ENCODE measurements at places on chromosomes 3 and 15. TPM values are rescaled to one million over a fixed set of nuclear protein-coding genes. Genes with fewer than 3 reads are reported as not detected.
A peak's percentile ranks its signal among the peaks of the same experiment; 100 is the strongest.

GRCh38 chr3:107629566-107629965 lies 106.8 kb downstream of the BBX start:
- H3K36me3 ChIP-seq: no peaks in the 10 kb centered on the region
- peaks cover 30% of the 10 kb centered on the region for H3K4me1 ChIP-seq
- no peaks in the 10 kb centered on the region for H3K27me3 ChIP-seq
- H3K4me3 ChIP-seq: no peak overlapping the region

DNA sequence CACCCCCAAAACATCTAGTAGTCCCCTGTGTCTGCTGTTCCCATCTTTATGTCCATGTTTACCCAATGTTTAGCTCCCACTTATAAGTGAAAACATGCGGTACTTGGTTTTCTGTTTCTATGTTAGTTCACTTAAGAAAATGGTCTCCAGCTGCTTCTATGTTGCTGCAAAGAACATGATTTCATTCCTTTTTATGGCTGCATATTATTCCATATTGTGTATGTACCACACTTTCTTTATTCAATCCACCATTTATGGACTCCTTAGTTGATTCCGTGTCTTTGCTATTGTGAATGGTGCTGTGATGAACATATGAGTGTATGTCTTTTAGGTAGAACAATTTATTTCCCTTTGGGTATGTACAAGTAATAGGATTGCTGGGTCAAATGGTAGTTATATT lies 51.2 kb downstream of the GRK7 start:
- DNase-seq: no peak
- H3K4me3 ChIP-seq: no peak overlapping the region
- H3K27ac ChIP-seq: no peak overlapping the region
- H3K4me1 ChIP-seq: no peaks in the 10 kb centered on the region
- H3K36me3 ChIP-seq: peaks cover 5% of the 10 kb centered on the region
- H3K27me3 ChIP-seq: peaks cover 16% of the 10 kb centered on the region

GRCh38 chr15:37359893-37360290 lies 259.5 kb upstream of the MEIS2 start:
- no peak overlapping the region for H3K27ac ChIP-seq
- H3K27me3 ChIP-seq: no peaks in the 10 kb centered on the region
- DNase-seq: no peak
- H3K4me3 ChIP-seq: no peak overlapping the region

DNA sequence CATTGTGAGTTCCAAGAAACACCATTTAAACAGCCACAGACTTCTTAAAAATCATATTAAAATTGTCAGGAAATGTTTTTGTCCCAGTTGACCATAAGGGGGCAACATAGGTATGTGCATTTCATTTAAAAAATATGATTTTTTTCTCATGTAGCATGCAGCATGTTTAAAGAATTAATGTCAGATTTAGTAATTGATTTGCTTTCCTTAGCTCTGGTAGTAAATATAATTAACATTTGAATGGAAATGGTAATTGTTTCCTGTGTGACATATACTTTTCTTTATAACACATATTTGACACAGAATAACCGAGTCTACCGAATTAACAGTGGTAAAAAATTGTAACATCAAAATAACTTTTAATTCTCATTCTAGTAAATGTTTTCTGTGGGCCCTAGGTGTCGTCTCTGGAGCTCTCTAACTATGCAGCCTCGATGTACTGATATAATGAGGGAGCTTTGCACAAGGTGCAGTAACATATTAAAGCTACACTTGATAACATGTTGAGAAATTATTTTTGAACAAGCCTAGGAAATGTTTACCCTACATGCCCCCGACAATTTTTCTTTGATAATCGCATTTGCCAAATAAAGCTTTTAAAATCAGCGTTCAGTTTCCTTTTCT lies 34.9 kb downstream of the NXPE3 start:
- no peak overlapping the region for H3K27ac ChIP-seq
- peaks cover 24% of the 10 kb centered on the region for H3K36me3 ChIP-seq
- no peaks in the 10 kb centered on the region for H3K27me3 ChIP-seq
- DNase-seq: no peak
- peaks cover 40% of the 10 kb centered on the region for H3K4me1 ChIP-seq
- no peak overlapping the region for H3K4me3 ChIP-seq

DNA sequence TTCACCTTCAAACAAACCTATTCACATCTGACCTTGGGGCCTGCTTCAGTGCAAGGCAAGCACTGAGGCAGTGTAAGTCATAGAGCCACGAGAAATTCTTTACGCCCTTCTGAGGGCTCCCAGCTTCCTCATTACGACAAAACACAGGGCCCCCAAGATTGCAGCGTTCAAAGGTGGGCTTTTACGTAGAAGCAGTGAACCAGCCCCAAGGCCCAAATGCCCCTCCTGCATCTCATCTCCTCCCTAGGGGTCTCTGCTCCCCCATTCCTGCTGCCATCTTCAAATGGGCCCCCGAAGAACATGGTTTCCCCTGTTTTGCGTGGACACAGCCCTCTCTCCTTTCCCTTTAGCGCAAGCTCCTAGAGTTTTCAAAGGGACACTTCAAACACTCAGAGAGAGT lies 285.1 kb downstream of the MEX3B start:
- no peak overlapping the region for H3K4me3 ChIP-seq
- H3K36me3 ChIP-seq: no peaks in the 10 kb centered on the region
- H3K27ac ChIP-seq: no peak overlapping the region

- H3K27me3 ChIP-seq: peaks cover 50% of the 10 kb centered on the region
- peaks cover 37% of the 10 kb centered on the region for H3K4me1 ChIP-seq
- DNase-seq: peak; percentile 21
- peaks cover 13% of the 10 kb centered on the region for H3K36me3 ChIP-seq
- peak overlapping the region; percentile 77 for H3K27ac ChIP-seq
Observed at GRCh38 chr3:45143673-45144671, 2.2 kb downstream of the CDCP1 start.

- no peak overlapping the region for H3K27ac ChIP-seq
- no peaks in the 10 kb centered on the region for H3K36me3 ChIP-seq
- no peaks in the 10 kb centered on the region for H3K27me3 ChIP-seq
Observed at GRCh38 chr3:25171118-25171807, 256.8 kb upstream of the RARB start.

- no peak overlapping the region for H3K27ac ChIP-seq
- H3K4me1 ChIP-seq: peaks cover 1% of the 10 kb centered on the region
- no peak overlapping the region for H3K4me3 ChIP-seq
- no peak for DNase-seq
Observed at GRCh38 chr3:132346841-132347736, 29.9 kb downstream of the ACP3 start.

GRCh38 chr3:10002951-10003350 lies 16.3 kb upstream of the EMC3 start:
- H3K4me3 ChIP-seq: no peak overlapping the region
- H3K27ac ChIP-seq: no peak overlapping the region
- no peak for DNase-seq
- no peaks in the 10 kb centered on the region for H3K27me3 ChIP-seq
- peaks cover 20% of the 10 kb centered on the region for H3K36me3 ChIP-seq

- no peaks in the 10 kb centered on the region for H3K36me3 ChIP-seq
- DNase-seq: no peak
- H3K4me3 ChIP-seq: no peak overlapping the region
- no peaks in the 10 kb centered on the region for H3K27me3 ChIP-seq
- H3K27ac ChIP-seq: no peak overlapping the region
Observed at GRCh38 chr3:178203650-178204049, 332.6 kb upstream of the KCNMB2 start.

GRCh38 chr3:122253581-122253980 lies 70.1 kb downstream of the CASR start:
- no peak overlapping the region for H3K4me3 ChIP-seq
- H3K27me3 ChIP-seq: peaks cover 5% of the 10 kb centered on the region
- DNase-seq: no peak
- H3K4me1 ChIP-seq: peaks cover 13% of the 10 kb centered on the region

DNA sequence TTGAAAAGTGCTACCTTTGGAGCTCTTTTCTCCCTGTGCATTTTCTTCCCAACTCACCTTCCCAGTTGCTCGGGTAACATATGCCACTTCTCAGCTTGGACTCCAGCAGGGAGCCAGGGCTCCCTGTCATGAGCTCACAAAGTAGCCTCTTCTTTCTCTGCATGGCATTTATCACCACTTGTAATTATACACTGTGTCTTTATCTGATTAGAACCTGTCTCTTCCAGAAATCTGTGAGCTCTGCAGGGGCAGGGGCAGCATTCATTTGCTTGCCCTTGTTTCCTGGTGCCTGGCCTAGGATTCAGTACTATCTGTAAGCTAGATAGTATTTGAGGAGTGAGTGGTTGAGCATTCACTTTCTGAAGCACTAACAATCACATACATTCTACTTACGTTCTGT lies 100.9 kb downstream of the CLSTN2 start:
- no peaks in the 10 kb centered on the region for H3K36me3 ChIP-seq
- H3K4me1 ChIP-seq: no peaks in the 10 kb centered on the region
- no peak overlapping the region for H3K4me3 ChIP-seq
- H3K27ac ChIP-seq: no peak overlapping the region
- DNase-seq: no peak
- H3K27me3 ChIP-seq: peaks cover 7% of the 10 kb centered on the region

DNA sequence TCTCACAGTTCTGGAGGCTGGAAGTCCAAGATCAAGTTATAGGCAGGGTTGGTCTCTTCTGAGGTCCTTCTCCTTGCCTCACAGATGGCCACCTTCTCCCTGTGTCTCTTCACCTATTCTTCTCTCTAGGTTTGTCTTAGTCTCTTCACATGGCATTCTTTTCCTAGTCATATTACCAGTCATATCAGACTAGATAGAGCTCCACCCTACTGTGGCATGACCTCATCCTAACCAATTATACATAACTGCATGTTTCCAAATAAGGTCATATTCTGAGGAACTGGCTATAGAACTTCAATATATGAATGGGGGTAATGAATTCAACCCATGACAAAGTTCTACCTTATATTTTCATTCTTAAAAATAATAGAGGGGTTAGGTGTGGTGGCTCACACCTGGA lies 196.4 kb upstream of the UBE3A start:
- H3K36me3 ChIP-seq: no peaks in the 10 kb centered on the region
- no peak overlapping the region for H3K4me3 ChIP-seq
- H3K4me1 ChIP-seq: no peaks in the 10 kb centered on the region

DNA sequence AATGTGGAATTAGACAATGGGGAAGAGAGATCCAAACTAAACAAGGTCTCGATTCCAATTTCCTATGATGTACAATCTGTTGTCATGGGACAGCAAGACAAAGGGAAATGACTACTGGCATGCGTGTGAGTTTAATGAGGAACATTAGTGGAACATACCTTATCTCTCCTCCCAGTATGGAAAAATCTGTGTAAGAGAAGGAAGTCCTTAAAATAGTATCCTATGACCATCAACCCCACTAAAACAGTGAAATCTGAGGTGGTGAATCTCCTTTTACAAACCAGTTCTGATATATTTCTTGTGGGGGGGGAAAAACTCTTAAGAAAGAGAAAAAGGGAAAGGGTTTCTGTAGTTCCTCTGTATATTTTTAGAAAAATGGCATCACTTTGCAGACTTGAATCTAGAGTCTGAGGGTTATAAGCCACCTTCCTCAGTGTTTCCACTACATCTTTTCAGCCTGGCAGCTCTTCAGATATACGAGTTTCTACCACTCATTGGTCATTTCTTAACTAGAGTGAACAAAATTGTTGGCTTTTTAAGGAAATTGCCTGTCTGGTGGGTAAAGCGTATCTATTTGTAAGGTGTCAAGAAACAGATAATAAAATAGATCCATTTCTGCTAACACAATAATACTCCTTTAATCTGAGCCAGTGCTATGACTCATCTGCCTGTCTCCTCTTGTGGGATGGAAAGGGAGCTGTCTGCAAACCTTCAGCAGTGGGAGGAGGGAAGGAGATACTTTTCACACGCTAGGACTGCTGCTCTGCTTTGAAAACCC lies 3.0 kb upstream of the TNFAIP8L3 start:
- H3K27me3 ChIP-seq: peaks cover 73% of the 10 kb centered on the region
- no peak for DNase-seq
- H3K27ac ChIP-seq: no peak overlapping the region
- H3K4me3 ChIP-seq: no peak overlapping the region
- peaks cover 1% of the 10 kb centered on the region for H3K36me3 ChIP-seq
- H3K4me1 ChIP-seq: peaks cover 9% of the 10 kb centered on the region

DNA sequence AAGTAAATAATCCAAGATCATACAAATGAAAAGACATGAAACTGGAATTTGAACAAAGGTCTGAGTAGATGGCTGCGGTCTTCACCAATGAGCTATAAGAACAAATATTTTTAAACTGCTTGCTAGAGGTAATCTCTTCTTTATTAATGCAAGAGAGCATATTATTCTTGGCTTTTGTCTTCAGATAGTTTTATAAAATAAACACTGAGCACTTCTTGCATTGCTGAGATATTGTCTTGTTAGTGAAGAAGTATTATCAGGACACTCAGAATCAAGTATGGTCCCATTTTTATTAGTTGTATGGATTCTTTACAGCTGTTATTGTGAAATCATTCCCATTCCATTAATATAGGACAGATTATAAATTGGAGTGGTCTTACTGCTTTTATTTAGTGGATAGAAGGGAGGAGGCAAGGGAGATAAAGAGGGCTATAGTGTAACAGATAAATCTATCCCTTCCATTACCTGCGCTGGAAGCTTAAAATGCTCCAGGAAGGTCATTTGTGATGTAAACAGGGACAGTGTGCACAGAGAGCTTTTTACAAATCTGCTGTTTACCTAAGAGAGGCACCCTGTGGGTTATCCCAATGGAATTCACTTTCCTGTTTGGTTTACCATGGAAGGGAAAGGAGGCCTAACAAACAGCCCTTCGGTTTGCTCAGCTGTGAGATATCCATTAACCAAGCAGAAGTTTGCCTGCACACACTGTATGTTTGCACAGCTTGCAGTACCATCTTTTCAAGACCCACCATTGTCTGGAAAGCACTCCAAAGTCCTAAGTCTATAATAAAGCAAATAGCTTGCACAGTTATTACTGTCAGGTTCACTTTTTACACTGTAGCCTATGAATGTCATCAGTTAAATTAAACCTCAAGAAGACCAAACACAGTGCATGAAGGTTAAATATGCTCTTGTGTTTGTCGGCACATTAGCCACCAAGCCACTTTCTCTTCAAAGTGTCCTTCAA lies 347.7 kb upstream of the TGFBR2 start:
- no peaks in the 10 kb centered on the region for H3K27me3 ChIP-seq
- no peak for DNase-seq
- no peak overlapping the region for H3K4me3 ChIP-seq
- H3K4me1 ChIP-seq: peaks cover 11% of the 10 kb centered on the region
- no peak overlapping the region for H3K27ac ChIP-seq
- peaks cover 1% of the 10 kb centered on the region for H3K36me3 ChIP-seq

- H3K27ac ChIP-seq: no peak overlapping the region
- no peaks in the 10 kb centered on the region for H3K4me1 ChIP-seq
- no peaks in the 10 kb centered on the region for H3K36me3 ChIP-seq
- H3K4me3 ChIP-seq: no peak overlapping the region
Observed at GRCh38 chr15:31560643-31561042, 234.0 kb downstream of the KLF13 start.

DNA sequence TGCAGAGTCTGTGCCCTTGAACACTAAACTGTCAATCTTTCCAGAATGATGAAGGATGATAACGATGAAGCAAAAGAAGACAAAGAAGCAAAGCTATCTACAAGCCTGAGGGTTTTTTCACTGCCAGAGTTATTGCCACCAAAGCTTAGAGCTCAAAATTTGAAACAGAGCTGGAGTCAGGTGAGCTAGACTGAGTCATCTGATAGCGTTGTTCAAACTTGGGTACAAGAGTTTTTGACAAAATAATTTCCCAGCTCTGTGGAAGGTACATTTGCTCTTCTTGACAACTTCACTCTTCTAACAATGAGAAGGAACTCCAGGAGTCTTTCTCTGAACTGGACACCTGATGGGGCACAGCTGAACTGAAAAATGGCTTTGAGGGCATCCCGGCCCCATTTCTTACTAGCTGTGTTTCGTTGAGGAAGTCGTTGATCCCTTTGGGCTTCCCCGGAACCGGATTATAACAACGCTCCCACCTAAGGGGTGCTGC lies 715 bp downstream of the MCCC1 start:
- H3K27me3 ChIP-seq: no peaks in the 10 kb centered on the region
- H3K36me3 ChIP-seq: peaks cover 12% of the 10 kb centered on the region
- H3K27ac ChIP-seq: peak overlapping the region; percentile 90
- peak overlapping the region; percentile 99 for H3K4me3 ChIP-seq
- peaks cover 34% of the 10 kb centered on the region for H3K4me1 ChIP-seq
- no peak for DNase-seq

Gene PROK2
- total RNA-seq: 0.60 TPM

Gene CTXN2
- total RNA-seq: not detected

Gene LRRC15
- total RNA-seq: not detected
